T-cell (primary cell): ENCODE measurements at places on chromosomes 4 and X. TPM values are rescaled to one million over a fixed set of nuclear protein-coding genes. Genes with fewer than 3 reads are reported as not detected.

Gene ZRSR2
- 35.4 TPM for total RNA-seq

GRCh38 chr4:158588777-158589176 lies 67.1 kb downstream of the RXFP1 start:
- no peak for DNase-seq

- DNase-seq = no peak
Measured at GRCh38 chr4:19776929-19777328, 474.8 kb upstream of the SLIT2 start.

DNA sequence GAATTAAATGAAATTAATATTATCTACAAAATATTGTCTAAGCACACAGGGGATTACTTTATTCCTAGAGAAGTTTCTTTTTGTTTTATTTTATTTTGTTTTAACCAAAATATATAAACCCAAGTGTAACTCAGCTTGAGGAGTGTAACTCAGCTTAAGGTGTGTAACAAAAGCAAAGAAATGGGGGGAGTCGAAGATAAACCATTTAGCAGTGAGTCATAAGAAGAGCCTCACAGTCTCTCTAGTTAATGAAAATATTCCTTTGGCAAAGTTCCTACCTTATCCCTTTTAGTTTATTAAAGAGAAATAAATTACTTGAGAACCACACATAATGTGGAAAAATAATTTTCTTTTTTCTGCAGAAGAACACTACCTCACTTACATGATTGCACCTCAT lies 261.8 kb downstream of the KCTD8 start:
- no peak for DNase-seq
